ENCODE measurements at places on chromosomes 5 and 9.

- no peak for DNase-seq
These were observed 547.5 kb downstream of the ELAVL2 start for GRCh38 chr9:23278561-23278960.

- no peak for DNase-seq
These were observed 47.3 kb upstream of the SUB1 start for GRCh38 chr5:32538031-32538547.

- no peak for DNase-seq
These were observed 166.4 kb downstream of the SLF1 start for GRCh38 chr5:94784536-94785505.

- DNase-seq, result no peak
These were observed 261.1 kb upstream of the DAPK1 start for GRCh38 chr9:87236546-87236945.

GRCh38 chr9:37954581-37954981 is 50.7 kb upstream of the SLC25A51 start:
- no peak for DNase-seq

GRCh38 chr9:35617548-35617947 is 665 bp downstream of the CD72 start:
- no peak for DNase-seq

DNA sequence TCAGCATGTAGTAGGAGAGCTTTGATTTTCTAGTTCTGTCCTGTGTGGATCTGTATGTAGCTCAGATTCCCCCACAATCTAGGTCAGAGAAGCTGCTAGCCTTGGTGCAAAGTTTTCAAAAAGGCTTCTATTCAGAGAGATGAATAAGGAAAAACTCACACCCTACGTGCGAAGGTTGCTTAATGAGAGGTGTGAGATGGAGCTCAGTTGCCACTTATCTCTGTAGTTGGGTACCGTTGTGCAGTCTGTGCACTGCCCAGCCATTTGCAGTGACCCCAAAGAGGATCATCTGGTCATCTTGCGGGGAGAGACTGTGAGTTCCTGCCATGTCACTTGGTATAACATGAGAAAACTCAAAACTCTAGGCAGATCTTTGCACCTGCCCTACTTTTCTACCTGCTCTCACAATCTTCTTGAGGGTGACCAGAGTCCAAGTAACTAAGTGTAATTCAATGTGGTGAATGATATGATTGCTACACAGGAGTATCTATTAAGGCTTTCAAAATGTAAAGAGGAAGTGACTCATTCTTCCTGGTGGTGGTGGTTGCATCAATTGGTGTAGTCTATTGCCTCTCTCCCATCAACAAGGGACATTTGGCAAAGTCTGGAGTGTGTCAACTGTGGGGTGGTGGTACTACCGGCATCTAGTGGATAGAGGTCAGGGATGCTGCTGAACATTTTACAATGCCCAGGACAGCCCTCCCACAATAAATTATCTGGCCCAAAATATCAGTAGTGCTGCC is 65.2 kb downstream of the TMC1 start:
- DNase-seq, result no peak

DNA sequence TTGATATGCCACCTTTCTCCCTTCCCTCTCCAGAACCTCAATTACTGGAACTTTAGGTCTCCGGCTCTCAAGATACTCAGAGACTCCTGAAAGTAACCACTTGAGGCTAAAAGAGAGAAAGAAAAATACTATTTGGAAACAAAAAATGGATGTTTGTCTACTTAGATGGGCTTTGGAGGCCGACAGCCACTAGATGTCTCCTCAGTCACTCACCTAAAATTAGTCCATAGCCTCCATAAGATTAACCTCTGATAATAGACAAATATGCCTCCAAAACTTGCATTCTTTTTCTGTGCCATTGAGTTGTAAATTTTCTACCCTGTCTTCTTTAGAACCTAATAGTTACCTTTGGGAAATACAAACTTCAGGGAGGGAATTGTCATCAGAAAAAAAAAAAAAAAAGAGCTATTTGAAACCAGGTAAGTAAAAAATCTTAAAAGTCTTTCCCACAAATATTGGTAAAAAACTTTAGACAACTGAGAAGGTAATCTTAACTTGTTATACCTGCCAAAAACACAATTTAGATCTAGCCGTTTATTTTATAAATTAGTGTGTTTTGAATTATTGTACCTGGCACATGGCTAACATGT is 11.2 kb upstream of the PCDH1 start:
- DNase-seq, result no peak

GRCh38 chr5:148186248-148187003 is 16.4 kb upstream of the SPINK6 start:
- DNase-seq, result no peak

DNA sequence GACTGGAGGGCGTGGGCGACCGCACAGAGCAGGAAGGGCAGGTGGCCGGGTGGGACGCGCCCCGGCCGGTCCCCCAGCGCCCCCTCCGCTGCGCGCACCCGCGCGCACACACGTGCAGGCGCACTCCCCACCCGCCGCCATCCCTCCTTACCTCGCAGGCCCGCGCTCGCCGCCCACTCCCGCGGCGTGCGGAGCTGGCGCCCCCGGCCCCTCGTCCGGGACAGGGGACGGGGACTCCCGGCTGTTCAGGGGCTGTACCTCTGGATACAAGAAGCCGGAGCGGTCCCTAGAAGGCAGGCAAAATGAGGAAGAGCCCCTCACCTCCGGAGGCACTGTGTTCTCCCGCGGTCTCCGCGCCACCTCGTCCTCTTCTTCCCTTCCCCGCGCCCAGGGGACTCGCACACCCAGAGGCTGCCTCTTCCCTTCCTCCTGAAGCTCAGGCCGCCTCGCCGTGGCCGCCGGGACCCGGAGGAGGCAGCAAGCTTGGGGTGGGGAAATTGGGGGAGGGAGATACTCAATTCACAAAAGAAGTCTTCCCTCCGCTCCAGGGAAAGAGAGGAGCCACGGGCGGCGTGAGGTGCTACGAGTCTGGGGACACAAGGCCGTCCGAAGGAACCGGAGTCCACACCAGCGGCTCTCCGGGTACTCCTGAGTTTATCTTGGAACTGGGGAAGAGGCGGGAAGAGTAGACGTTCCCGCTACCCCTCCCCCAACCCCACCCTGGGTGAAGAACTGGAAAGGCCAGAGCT is 1.4 kb upstream of the GABRB2 start:
- no peak for DNase-seq

- peak; percentile 27 for DNase-seq
These were observed 59.4 kb downstream of the DAP start for GRCh38 chr5:10701567-10702039.

All from activated CD4-positive, alpha-beta T cell treated with anti-CD3 and anti-CD28 coated beads for 24 hours (primary cell).